ENCODE measurements at places on chromosomes 13 and 19.
A peak's percentile ranks its signal among the peaks of the same experiment; 100 is the strongest.

DNA sequence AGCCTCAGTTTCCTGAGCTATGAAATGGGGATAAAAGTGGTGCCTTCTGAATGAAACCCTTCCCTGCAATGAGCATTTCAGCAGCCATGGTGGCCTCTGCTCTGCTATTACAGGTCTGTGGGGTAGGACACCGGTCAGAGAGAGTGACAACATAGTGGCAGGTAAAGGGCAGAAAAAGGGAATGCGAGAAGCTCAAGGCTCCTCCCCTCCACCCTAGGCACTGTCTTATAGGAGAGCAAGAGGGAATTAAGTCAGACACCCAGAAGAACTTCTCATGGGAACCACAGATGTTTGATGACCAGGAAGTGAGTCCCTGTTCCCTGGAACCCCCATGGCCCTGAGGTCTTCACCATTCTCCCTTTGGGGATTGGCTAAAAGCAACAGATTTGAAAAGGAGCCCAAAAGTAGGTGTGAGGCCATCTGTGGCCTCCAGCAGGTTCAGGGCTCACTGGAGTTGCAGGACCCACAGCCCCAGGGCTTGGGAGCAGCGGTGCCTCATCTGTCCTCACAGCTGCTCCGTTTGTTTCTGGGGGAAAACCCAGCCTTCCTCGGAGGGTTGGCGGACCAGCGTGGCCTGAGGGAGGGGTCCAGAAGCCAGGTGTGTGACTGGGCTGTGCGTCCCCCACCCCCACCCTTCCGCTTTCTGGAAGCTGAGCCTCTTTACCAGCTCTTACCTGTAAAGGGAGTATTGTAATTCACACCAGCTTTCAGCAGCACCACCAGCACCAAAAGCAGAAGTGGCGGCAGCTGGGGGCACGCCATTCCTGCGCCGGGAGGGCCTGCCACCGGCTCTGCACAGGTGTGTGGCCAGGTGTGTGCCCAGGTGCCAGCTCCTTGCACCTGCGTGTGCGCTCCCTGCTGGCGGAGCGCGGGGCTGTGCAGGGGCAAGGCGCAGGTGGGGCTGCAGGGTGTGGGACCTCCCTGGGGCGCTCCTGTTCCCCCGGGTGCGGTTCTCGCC lies 19.4 kb downstream of the IQCN start:
- DNase-seq, result peak; percentile 10

DNA sequence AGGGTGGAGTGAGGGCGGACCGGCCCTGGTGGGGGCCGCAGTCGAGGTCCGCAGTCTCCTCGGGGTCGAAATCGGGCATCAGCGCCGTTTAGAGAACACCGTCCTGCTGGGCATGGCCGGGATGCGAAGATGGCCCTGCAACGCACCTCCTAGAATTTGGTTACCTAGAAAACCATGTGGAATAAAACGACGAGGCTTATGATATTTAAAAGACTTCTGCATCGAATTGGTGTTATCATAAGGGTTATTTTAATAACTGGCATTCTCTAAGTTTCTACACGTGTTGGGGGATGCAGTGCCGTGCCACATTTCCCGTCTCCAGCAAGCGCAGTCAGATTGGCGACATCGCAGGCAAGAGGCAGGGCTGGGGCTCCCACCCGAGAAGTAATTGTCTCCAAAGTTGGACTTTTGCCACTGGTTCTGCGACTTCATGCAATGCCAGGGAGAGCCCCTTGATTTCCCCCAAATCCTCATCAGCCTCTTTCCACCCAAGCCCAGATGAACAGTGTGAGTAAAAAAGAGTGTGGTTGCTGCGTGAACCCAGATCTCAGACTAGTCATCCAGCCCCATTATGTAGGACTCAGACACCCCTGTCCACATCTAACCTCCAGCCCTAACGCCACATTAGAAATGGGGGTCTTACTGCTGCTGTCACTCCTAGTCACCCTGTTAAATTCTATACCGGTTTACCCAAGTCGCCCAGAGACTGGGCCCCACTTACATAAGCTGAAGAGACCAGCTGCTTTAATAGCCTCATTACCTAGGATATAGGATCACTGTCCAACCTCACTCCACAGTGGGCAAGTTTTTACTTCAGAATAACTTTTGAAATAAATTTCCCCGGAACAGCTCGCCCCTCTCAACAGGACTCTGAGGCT lies 571 bp upstream of the DHRS12 start:
- DNase-seq, result peak; percentile 90

- peak; percentile 78 for DNase-seq
Observed at GRCh38 chr19:55088543-55089341, 13.1 kb downstream of the EPS8L1 start.

- no peak for DNase-seq
Observed at GRCh38 chr13:107765724-107766401, 449.5 kb downstream of the LIG4 start.

- no peak for DNase-seq
Observed at GRCh38 chr13:79121286-79121685, 284.8 kb downstream of the RBM26 start.

DNA sequence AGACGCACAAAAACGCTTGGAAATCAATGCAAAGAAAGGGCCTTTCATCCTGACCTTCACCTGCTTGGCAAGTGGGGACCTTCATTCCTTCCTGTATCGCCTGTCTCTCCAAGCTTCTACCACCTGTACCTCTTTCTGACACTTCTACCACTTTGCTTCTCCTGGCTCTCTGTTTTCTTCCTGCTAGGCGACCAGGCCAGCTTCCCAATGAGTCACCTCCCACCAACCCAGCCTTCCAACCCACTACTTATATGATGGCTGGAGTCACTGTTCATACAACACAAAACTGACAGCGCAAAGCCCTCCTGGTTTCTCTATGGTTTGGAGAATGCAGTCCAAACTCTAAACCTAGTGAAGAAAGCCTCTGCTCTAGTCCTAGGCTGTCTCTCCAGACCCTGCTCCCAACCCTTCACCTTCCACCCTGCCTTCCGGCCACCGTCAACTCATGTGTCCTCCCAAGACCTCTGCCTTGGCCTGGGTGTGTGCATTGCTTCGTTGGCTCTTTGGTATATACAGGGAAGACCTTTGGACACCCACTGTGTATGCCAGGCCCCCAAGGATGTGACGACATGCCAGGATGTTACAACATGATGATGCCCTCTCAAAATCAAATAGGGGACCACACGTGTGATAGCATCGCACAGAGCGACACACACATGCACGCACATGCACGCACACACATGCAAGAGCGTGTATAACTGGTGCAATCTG lies 148.5 kb downstream of the STK24 start:
- no peak for DNase-seq

DNA sequence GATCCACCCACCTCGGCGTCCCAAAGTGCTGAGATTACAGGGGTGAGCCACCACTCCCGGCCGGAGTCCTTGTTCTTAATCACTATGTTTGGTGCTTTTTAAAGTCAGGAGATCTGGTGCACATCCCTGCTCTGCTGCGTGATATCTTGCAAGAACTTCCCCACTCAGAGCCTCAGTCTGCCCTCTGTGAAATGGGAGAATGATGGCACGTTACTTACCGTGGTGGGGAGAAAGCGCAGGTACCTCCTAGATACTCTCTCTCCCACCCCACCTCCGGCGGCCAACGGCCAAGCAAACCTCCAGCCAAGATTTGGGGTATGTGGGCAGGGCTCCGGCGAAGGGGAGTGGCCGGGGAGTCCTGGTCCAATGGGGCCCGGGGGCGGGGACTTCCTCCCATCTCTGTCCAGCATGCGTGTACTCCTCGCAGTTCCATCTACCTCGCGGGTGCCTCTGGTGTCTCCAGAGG lies at the start of gene RYR1:
RYR1 (plus strand) TSS at position 424 of the 466 bp plus-strand sequence. CDS start 139 bp downstream, outside the sequence.
- peak; percentile 53 for DNase-seq

DNA sequence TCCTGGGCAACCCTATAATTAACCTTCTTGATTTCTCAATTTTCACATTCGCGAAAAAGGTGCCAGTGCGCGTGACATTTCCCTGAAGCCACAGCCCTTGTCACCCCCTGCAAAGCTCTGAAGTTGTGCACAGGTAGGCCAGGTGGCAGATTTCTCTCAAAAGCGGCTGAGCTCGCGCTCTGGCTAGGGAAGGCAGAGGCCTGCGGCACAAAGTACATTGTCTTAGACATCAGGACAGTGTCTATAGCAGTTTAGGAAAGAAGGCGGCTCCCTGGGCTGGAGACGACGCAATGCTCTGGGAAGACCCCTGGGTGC lies 42.9 kb upstream of the ZNF14 start:
- DNase-seq, result peak; percentile 18

- DNase-seq, result peak; percentile 57
Observed at GRCh38 chr19:4456843-4457653, 546 bp downstream of the UBXN6 start.

- DNase-seq, result peak; percentile 90
Observed at GRCh38 chr19:51122112-51122981, 2.4 kb upstream of the SIGLEC9 start.

GRCh38 chr19:31974941-31975340 lies 370.5 kb upstream of the ZNF507 start:
- DNase-seq, result no peak

DNA sequence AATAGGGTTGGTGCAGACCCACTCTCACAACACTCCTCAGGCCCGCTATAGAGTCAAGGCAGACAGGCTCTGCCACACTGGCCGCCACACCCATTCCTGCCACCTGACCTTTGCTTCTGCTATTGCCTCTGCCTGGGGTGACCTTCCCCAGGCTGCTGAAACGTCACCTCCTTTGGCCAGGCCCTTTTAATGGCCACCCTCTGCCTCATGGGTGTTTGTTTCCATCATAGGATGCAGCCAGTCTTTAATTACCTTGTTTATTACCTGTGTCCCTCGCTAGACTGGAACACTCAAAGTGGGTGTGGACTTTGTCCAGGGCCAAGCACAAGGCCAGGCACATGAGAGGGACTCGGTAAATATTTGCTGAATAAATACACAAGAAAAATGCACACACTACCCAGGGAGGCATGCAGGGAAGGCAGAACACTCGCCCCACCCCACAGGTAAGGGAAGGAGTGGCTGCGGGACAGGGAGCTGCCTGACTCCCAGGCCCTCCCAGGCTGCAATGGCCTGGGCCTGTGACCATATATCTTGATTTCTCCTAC lies 3.2 kb downstream of the LSM4 start:
- peak; percentile 60 for DNase-seq

GRCh38 chr19:41707502-41707812 lies 969 bp upstream of the CEACAM5 start:
- no peak for DNase-seq

DNA sequence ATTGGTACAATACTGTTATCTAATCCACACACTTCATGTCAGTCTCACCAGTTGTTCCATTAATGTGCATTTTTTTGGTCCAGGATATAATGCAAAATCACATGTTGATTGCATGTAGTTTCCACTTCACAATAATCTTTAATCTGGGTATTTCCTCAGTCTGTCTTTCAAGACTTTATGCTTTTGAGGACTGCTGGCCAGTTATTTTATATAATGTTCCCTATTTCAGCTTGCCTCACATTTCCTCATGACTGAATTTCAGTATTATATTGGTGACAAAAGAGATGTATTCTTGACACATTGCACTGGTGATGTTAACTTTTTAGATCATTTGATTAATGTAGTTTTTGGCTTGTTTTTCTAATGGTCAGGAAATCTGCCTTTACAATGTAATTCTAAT lies 368.3 kb downstream of the IRS2 start:
- DNase-seq, result peak; percentile 40
